Activated CD8-positive, alpha-beta memory T cell treated with anti-CD3 and anti-CD28 coated beads for 48 hours (primary cell): ENCODE measurements at places on chromosomes 1 and 21.

DNA sequence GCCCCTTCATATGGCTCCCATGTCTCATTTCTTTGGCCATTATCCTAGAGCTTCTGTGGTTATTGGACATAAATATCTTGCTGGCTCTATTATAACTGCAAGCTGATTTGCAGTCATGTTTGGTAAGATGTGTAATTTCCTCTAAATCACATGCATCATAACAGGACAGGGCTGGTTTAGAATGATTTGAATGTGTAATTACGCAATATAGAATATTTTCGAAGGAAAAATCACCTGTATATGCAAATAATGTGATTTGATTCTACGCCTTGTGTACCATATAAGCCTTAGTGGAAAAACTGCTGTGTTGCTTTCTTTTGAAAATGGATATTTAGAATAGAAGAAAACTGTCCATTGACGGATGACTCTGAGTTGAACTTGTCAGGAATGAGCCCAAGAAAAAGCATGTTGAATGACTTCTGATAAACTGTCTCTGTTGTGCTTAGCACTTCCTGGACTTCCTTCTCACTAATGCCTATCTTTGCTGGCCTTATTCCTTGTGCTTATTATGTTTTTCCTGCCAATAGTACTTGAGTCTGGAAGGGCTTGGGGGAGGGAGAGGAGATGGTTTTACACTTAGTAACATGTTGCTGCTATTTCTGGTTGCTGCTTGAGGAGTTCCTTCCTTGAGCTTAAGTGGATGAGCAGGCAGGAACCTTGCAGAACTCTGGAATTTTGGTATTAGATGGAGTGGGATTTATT lies 6.5 kb downstream of the CACHD1 start:
- no peak for DNase-seq

- DNase-seq = no peak
Measured at GRCh38 chr1:45887156-45887842, 83.9 kb downstream of the MAST2 start.

DNA sequence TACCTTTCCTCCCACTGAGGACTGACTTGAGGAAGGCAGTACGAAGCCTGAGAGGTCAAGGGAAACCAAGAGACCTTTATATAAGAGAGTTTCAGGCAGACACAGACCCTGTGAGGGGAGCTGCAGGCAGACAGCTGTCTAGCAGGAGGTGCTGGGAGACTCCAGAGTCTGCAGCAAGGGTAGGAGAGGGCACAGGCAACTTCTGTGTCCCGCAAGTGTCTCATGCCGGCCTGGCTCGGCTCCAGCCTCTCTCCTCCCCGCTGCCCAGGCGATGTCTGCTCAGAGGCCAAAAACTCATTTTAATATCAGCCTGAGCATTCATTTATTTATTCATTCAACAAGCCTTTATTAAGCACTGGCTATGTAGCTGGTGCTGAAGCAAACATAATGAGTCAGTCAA lies 83.0 kb downstream of the KIRREL1 start:
- DNase-seq = no peak

GRCh38 chr1:115469703-115470476 lies 131.8 kb upstream of the NGF start:
- no peak for DNase-seq

DNA sequence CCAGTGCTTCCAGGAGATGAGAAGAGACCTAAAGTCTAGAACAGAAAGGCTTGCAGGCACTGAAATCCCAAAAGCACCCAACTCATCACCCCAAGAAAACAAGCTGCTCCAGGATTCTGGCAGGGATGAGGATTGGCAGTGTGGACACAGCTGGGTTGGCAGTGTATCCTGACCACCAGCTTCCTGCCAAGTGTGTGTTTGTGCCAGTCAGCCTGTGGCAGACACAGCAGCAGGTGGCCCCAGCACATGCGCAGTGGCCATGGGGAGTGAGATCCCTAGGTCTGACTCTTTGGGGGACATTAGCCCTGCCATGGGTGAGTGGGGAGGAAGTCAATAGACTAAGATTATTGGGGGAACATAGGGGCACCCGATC lies 8.7 kb upstream of the SNAPIN start:
- no peak for DNase-seq
